Stimulated activated CD8-positive, alpha-beta memory T cell treated with anti-CD3 and anti-CD28 coated beads, Interleukin-15, amount 100 ng/mL, for 1 hour (primary cell): ENCODE measurements at places on chromosomes 2 and 18.

DNA sequence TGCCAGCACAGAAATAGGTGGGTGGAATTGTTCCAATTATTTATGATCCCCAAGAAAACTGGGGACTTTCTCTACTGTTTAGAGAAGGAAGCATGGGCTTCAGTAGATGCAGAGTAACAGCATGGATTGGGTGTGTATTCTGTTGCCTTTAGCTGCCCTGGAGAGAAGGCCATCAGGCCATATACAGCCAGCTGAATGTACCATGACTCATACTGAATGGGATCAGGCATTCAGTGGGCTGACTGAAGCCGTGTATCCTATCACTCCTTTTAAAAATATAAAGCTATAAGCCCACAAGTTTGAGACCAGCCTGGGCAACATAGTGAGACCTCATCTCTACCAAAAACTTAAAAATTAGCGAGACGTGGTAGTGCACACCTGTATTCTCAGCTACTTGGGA lies 16.7 kb upstream of the PLEKHM3 start:
- DNase-seq: no peak

GRCh38 chr2:127270663-127271062 lies 23.3 kb downstream of the ERCC3 start:
- no peak for DNase-seq

DNA sequence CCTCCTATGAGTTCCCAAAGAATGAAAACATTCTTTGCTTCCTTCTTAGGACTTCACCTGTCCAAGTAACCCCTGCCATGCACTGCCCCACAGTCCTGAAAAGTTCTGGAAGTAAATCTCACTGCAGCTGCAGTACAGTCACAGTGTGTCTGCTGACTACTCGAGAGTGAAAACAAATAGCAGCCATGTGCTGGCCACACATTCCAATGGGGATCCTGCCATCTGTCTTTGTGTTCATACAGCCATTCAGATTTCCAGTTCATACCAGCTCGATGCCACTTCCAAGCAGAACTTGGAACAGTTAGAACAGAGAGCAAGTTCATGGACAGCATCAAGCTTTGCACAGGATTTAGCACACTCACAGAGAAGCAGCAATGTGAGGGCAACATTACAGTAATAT lies 629.9 kb upstream of the ACVR2A start:
- DNase-seq: no peak

- no peak for DNase-seq
Measured at GRCh38 chr2:182921234-182921633, 54.8 kb upstream of the FRZB start.

GRCh38 chr2:197893403-197894177 lies 89.2 kb downstream of the PLCL1 start:
- DNase-seq: no peak

GRCh38 chr2:39158351-39158750 lies 37.5 kb upstream of the SOS1 start:
- DNase-seq: no peak

GRCh38 chr2:216634370-216635148 lies 1.3 kb downstream of the IGFBP2 start:
- DNase-seq: no peak

DNA sequence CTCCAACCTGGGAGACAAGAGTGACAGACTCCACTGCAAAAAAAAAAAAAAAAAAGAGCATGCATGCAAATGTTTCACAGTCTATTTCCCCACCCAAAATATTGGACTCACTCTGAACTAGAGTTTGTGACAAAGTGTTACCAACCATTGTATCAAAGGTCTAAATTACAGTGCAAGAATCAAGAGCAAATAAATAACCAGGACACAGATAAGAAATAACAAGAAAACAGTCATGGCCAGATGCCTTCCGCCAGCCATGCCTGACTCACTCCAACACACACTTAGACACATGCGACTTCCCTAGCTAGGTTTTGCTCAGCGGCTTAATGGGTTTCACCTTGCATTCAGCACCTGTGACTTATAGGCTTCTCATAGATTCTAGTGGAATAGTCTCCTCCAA lies 62.8 kb downstream of the CYB5A start:
- DNase-seq: no peak

DNA sequence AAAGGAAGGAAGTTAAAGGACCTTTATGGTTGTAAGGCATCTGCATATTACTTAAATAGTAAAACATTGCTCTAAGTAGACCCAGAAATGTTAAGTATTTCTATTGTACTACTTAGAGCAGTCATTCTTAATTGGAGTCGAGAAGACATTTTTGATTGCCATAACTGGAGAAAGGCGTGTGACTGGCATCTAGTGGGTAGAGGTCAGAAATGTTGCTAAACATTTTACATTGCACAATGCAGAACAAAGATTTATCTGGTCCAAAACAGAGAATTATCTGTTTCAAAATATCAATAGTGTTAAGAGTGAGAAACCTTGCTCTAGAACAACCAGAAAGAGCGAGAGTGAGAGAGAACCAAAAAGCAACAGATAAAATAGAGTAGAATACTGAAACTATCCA lies 23.3 kb upstream of the ROCK1 start:
- no peak for DNase-seq

DNA sequence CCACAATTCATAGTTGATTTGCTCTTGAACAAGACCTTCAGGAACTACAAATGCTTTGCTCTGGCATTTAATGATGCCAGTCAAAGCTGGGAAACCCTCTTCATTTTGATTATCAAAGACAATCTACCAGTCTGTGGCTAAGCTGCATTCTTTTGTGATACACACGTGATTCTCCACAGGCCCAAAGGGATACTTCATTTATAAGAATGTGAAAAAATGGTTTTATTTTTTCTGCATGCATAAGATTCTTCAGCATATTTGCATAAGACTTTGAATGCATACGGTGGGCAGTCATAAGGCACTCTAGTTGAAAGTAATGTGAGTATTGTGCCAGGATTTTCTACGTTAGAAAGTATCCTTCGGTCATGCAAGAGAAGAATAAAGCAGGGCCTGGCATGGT lies 33.0 kb upstream of the ARL5A start:
- DNase-seq: no peak

DNA sequence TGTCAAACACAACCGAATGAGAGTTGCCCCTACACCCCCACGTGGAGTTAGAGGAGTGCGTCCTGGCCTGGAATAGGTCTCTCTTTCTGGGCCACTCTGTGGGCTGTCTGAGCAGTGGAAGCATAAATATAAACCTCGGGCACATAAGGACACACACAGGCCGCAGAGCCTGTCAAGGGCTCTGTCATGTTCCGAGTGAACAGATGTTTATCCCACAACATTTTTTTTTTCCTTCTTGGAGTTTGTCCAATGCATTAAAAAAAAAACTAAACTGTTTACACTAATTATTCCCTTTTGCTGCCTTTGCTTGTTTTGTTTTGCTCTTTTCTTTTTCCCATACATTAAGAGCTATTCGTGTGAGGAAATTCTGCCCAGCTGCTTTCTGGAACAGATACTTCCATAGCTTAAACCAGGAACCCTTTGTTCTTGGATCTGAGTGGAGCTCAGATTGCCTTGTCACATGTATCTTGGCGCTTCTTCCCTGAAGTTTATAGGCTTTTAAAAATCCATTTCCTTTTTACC lies 228.3 kb upstream of the FOSL2 start:
- no peak for DNase-seq

- no peak for DNase-seq
Measured at GRCh38 chr18:70188113-70188512, 17.4 kb downstream of the RTTN start.

DNA sequence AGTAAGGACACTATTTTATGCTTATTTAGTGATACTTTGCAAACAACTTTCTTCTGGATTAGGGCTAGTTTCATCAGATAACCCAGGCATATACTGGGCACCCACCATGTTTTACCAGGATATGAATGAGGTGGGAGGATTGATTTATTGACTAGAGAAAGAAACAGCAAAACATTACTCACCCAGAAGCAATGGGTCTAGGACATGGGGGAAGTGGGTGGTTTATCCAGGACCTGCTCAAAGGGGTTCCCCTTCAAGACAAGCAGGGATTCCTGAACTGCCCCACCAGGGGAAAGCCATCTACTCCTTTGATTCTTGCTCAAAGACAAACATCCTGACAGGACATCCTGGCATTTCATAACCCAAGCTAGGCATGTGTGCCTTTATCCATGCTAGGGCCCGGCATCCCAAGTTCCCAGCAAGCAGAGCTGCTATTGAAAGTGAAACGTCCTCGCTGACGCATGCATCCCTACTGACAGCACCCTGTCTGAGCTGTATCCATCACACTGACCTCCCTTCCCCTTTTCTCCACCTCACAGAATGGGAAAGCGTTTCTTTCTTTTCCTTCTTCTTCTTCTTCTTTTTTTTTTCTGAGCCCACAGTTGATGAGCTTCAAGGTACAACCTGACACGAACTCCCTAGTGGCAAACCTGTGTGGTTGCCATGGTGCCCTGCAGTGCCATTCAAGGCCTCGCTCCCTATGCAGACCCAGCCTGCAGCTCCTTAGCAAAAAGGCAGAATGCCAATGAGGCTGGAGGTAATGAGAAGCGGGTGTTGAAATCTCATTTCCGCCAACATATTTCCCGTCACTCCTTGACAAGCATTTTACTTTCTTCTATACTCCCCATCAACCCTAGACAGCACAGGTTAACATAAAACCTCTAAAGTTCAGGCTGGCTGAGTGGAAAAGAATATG lies 70.5 kb downstream of the CLHC1 start:
- DNase-seq: no peak

DNA sequence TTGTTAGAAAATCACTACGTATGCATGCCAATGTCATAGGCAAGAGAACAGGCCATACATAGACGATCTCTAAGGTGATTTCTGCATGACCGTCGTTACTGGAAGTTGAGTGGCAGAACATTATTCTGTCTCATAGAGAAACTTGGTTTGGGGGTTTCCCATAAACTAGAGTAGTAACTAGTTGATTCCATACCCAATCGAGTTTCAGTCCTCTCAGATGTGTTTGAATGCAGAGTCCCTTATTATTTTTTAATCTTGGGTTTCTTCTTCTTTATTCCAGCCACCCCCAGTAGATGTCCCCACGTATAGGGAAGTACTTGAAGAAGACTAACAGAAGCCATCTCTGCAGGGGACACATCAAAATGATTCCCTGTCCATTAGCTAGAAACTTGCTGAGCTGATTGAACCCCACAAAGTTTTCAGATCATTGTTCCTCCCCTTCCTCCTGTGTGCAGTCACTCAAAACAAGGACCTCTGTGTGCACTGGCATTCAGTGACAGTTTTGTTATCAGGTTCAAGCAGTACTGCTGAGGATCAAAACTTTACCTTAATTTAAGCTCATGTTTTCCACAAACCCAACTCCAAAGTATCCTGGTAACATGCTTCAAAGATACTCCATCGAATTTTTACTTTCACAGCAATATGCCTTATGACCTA lies 68.4 kb upstream of the CDCA7 start:
- DNase-seq: no peak

- DNase-seq: no peak
Measured at GRCh38 chr2:112026509-112026908, 28.6 kb upstream of the TMEM87B start.

DNA sequence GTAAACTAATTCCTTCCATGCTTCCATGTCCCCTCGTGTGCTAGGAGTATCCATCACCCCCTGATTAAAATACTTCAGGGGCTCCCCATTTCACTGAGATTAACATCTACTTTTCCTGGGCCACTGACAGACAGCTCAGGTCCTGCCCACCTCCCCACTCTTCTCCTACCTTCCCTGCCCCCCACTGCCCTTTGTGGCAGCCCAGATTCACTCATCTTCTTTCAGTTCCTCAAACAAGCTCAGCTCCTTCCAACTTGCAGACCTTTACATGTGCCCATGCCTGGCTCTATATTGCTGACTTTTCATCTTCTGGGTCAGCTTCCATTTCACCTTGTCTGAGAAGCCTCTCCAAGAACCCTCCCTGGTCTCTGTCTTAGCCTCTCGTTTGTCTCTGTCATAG lies 12.0 kb downstream of the RUFY4 start:
- no peak for DNase-seq

DNA sequence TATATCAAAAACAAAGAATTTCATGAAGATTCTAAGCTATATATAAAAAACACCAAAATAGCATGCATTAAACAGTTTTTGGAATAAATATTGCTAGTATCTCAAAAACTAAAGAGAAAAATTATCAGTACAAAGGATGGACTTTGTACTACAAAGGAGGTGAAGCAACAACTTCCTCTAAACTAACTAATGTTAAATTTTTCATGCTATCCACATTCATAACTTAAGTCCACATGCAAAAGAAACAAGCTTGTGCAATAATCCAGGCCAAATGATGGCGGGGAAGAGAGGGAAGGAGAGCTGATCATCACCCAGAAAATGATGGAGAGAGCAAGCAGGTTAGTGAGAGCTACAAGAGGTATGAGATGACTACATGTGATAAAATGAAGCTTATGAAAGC lies 70.1 kb downstream of the KIDINS220 start:
- DNase-seq: no peak

DNA sequence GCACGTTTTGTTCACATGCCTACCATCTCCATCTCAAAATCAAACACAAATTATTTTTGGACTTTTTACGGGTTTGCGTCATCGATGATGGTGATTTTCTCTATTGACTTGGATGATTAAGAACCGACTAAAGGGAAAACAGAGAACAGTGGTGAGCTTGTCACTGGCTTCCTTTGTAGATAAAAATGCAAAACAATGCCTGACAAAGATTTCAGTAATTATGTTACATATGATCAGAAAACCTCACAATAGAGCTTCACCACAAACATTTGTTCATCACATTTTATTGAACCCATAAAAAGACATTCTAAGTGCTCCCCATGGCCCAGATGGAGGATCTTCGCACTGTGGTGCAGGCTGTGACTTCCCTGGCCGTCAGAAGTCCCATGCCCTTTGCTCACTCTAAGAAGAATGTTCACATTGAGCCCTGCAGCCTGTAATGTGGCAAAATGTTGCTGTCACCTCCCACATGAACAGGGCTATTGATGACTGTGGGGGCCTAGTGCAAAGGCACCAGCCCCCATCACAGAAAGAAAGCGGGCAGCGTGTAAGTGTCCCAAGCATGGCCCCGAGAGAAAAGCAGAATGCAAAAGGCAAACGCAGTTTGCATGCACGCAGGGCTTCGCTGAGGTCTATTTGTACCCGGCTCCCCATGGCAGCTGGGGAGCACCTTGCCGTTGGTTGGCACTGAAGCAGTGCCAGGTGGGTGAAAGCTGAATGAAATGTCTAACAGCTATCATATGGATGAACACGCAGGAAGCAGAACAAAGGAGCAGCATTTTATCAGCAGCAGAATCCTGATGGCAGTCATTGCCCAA lies 60.6 kb downstream of the BCL2 start:
- DNase-seq: no peak

DNA sequence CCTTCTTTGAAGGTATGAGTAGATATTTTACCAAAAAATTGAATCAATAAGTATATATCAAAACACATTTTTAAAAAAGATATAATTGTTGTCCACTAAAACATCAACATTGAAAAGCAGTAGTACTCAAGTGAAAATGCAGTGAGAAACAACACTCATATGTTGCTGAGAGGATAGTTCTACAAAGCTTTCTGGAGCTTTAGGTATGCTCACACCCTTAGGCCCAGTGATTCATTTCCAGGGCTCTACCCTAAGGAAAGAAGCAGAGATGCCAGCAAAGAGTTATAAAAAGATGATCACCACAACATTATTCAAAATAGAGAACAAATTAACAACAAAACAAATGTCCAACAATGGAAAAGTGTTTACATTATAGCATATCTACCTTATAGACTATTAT lies 197.3 kb upstream of the CCDC150 start:
- no peak for DNase-seq
